Fibroblast of villous mesenchyme (primary cell): ENCODE measurements at places on chromosomes 3 and 15. TPM values are rescaled to one million over a fixed set of nuclear protein-coding genes. Genes with fewer than 3 reads are reported as not detected.

Gene TIMP4
- 1.3 TPM in 2 replicates for total RNA-seq

DNA sequence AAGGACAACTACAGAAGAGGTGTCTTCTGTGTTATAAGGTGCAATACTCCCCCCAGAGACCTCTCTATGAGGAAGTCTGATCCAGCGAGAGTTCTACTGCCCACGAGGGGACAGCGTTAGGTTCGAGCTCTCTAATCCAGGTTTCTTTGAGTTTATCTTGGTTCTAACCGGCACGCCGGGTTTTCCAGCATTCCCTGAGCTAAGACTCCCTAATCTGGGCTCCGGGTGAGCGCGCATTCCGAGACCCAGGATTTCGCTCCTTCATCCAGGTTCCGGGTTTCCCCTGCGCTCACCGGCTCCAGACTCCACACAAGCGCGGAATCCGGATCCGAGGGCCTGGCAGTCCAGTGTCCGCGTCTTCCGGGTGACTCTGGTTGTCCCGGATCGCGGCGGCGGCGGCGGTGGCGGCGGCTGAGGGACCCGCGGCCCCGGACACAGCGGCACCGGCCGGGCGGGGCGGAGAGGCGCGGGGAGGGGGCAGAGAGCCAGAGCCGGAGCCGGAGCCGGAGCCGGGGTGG, at the start of gene ZNF609:
Gene ZNF609, plus strand, starts transcription at position 373 of the 518 bp plus-strand sequence. CDS start 38,842 bp downstream, outside the sequence.
- peak; percentile 96 for DNase-seq

- DNase-seq, result no peak
These were observed 90.8 kb upstream of the TNFAIP8L3 start for GRCh38 chr15:51185213-51186159.

GRCh38 chr3:193863657-193864357, 270.8 kb downstream of the OPA1 start:
- no peak for DNase-seq

DNA sequence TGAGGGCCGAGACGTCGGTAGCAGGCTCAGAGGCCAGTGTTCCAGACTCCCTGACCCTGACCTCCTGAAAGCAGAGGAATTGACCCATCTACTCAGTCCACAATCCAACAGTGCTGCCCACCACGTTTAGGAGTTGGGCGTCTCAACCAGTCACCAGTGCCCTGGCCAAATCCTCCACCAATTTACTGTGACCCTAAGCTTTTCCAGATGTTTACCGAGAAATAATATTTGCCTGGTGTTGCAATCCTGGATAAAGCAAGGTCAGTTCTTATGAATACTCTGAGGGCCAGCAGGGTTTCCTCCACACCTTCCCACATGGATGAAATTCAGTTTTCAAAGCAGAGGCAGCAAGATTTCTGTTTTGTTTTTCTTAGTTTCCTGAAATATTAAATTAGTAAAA, 7.5 kb upstream of the APOD start:
- peak; percentile 59 for DNase-seq
